ENCODE measurements at places on chromosomes 2 and 18.

GRCh38 chr2:47288864-47289263 is 114.1 kb upstream of the MSH2 start:
- no peak overlapping the region for H3K4me3 ChIP-seq
- DNase-seq: peak; percentile 85
- H3K36me3 ChIP-seq: no peaks in the 10 kb centered on the region
- peak overlapping the region; percentile 86 for H3K27ac ChIP-seq

DNA sequence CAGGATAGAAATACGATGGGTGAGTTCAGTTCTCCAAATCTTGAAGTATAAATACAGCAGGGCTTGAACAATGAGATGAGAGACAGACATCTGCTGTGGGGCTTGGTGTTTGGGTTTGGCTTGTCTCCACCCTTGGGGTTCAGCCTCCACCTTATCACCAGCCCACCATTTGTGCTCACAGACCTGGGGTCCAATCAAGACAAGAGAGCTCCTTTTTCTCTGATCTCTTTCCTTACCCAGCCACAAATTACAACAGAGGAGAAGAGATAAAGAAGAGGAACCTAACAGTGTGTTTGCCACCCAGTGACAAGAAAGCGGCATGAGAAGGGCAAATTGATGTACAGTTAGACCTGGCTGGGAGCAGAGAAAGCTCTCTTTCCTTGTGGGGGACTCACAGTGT is 204.5 kb upstream of the CXCR4 start:
- no peaks in the 10 kb centered on the region for H3K27me3 ChIP-seq
- no peak overlapping the region for H3K27ac ChIP-seq
- DNase-seq: no peak
- peaks cover 2% of the 10 kb centered on the region for H3K4me1 ChIP-seq
- no peak overlapping the region for H3K4me3 ChIP-seq

DNA sequence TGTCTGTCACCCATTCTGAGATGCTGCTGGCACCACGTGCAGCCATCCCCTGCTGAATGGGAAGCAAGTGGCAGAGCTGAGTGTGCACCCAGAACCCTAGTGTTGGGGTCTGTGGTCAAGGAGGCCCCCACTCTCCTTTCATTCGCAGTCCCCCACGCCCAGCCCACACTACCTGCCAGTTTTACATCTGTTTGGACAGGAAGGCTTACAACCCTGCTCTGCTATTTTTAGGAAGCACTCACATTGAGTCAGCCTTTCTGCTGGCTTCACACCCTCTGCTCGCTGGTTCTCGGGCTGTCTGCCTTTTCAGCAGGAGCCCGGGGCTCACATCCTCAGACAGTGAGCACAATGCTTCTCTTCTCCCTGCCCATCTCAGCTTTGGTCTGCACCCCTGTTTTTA is 10.7 kb upstream of the ADCY3 start:
- H3K27me3 ChIP-seq: no peaks in the 10 kb centered on the region
- no peak for DNase-seq
- H3K27ac ChIP-seq: no peak overlapping the region

- peak; percentile 30 for DNase-seq
- H3K4me3 ChIP-seq: no peak overlapping the region
- peaks cover 3% of the 10 kb centered on the region for H3K4me1 ChIP-seq
- H3K27me3 ChIP-seq: no peaks in the 10 kb centered on the region
- peaks cover 10% of the 10 kb centered on the region for H3K36me3 ChIP-seq
These were observed 41.3 kb downstream of the REV1 start for GRCh38 chr2:99448556-99448955.

GRCh38 chr2:239146011-239146641 is 254.7 kb downstream of the HDAC4 start:
- H3K36me3 ChIP-seq: peaks cover 70% of the 10 kb centered on the region
- DNase-seq: no peak
- H3K27me3 ChIP-seq: no peaks in the 10 kb centered on the region
- no peak overlapping the region for H3K27ac ChIP-seq
- peaks cover under 1% of the 10 kb centered on the region for H3K4me1 ChIP-seq

DNA sequence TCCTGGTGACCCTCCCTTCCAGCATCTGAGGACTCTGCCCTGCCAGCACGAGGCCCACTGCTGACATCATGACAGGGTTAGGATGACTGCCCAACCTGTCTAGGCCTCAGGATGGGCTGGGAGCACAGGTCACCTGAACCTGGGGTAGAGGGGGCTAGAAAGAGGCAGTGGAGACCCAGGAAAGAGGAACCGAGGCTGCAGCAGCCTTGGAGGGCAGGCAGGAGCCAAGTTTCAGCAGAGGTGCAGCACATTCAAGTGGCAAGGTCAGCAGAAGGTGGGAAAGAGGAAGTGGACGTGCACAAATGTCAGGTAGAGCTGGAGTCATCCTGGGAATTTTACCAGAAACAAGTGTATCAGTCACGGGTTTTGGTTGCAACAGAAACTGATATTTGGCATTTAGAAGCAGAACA is 13.6 kb upstream of the RAB10 start:
- DNase-seq: no peak
- H3K27ac ChIP-seq: no peak overlapping the region
- no peaks in the 10 kb centered on the region for H3K27me3 ChIP-seq
- H3K36me3 ChIP-seq: no peaks in the 10 kb centered on the region

GRCh38 chr2:109318150-109318948 is 189.3 kb downstream of the SH3RF3 start:
- peak; percentile 98 for DNase-seq
- H3K4me3 ChIP-seq: no peak overlapping the region
- H3K36me3 ChIP-seq: no peaks in the 10 kb centered on the region
- peaks cover 16% of the 10 kb centered on the region for H3K4me1 ChIP-seq

DNA sequence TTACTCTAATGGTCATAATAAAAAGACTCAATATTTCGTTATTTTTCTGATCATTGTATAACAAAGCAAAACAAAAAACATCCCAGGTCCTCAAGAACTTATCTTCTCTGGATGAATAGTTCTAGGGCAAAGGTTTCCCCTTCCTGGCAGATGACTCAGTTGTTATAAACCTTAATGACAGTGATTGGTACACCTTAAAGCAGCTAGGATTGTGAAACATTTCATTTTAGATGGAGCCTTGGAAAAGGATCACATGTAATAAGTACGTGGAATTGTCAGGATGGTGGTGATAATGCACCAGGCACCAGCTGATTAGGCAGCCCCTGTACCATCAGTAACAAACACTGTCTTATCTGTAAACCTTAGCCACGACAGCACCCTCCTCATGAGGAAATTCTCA is 47.2 kb downstream of the MEP1B start:
- H3K27me3 ChIP-seq: no peaks in the 10 kb centered on the region
- no peak for DNase-seq
- no peaks in the 10 kb centered on the region for H3K36me3 ChIP-seq
- no peak overlapping the region for H3K27ac ChIP-seq
- no peaks in the 10 kb centered on the region for H3K4me1 ChIP-seq

GRCh38 chr2:237192881-237193280 is 107.2 kb downstream of the COPS8 start:
- DNase-seq: no peak
- no peaks in the 10 kb centered on the region for H3K27me3 ChIP-seq
- H3K4me3 ChIP-seq: no peak overlapping the region
- no peak overlapping the region for H3K27ac ChIP-seq

DNA sequence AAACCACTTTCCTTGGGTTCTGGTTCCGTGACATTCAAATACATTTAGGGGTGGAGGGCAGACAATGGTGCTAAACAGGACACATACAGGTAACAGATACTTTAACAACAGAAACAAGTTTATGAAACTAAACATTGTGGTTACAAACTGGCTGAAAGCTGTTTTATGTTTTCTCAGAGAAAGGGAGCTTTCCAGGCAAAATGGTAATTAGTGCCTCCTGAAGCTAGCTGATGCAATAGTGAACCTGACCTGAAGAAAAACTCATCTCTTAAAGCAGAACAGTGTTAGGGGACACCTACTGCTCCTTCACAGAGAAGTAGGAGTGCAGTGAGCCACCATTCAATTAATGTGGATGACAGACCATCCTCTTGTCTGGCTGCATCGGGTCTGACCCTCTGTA is 138.9 kb downstream of the CCDC148 start:
- H3K27ac ChIP-seq: no peak overlapping the region
- peaks cover 2% of the 10 kb centered on the region for H3K4me1 ChIP-seq
- no peaks in the 10 kb centered on the region for H3K27me3 ChIP-seq
- H3K4me3 ChIP-seq: no peak overlapping the region
- H3K36me3 ChIP-seq: no peaks in the 10 kb centered on the region

GRCh38 chr2:178491612-178492011 is 11.4 kb downstream of the PLEKHA3 start:
- no peak overlapping the region for H3K4me3 ChIP-seq
- DNase-seq: no peak
- no peaks in the 10 kb centered on the region for H3K4me1 ChIP-seq
- peaks cover 78% of the 10 kb centered on the region for H3K36me3 ChIP-seq
- H3K27ac ChIP-seq: no peak overlapping the region
- H3K27me3 ChIP-seq: no peaks in the 10 kb centered on the region

- DNase-seq: peak; percentile 68
- H3K27ac ChIP-seq: no peak overlapping the region
- no peak overlapping the region for H3K4me3 ChIP-seq
- peaks cover 30% of the 10 kb centered on the region for H3K27me3 ChIP-seq
- H3K4me1 ChIP-seq: peaks cover 19% of the 10 kb centered on the region
These were observed 5.4 kb downstream of the SPR start for GRCh38 chr2:72892506-72893173.

GRCh38 chr2:58769864-58770234 is 528.7 kb upstream of the FANCL start:
- no peak for DNase-seq
- H3K27ac ChIP-seq: no peak overlapping the region
- peaks cover 3% of the 10 kb centered on the region for H3K27me3 ChIP-seq

DNA sequence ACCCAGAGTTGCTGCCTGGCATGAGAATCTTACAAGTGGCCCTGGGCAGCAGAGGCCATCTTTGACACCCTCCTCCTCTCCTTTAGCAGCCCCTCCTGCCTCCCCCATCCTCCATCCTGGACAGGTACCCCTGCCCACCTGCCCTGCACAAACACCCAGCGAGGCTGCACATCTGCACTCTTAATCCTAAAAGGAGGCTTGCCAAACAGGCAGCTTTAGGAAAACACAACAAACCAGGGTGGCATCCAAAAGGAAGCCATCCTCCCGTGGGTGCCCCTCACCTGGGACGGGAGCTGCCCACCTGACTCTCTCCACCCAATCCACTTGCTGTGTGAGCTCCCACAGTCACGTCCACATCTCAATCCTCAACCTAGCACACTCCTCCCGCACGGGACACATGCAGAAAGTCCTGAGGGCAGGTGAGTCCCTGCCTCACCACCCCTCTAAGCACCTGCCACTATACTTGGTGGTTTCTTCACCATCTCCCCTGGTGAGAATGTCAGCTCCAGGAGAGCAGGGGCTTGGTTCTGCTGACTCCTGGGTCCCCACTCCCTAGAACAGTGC is 5.8 kb downstream of the BIN1 start:
- H3K4me3 ChIP-seq: no peak overlapping the region
- no peaks in the 10 kb centered on the region for H3K27me3 ChIP-seq
- H3K27ac ChIP-seq: peak overlapping the region; percentile 89
- DNase-seq: no peak
- peaks cover 74% of the 10 kb centered on the region for H3K4me1 ChIP-seq
- peaks cover 13% of the 10 kb centered on the region for H3K36me3 ChIP-seq

DNA sequence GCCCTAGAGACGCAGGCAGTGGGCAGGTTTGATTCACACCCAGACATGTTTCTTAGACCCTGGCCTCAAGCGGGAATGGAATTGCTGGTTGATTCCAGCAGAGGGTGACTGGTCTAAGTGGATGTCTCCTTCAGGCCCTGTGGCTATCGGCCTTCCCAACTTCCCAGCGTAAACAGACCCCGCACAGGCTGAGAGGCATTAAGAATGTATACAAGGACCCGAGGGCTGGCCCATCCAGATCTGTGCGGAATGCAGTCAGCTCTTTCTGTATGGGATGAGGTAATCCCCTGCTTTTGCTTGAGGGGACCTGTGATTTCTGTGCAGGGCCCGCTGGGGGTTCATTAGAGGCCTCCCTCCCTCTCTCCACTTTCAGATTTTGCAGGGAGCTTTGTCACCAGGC is 6.5 kb downstream of the ACKR3 start:
- peak; percentile 88 for DNase-seq
- H3K4me3 ChIP-seq: peak overlapping the region; percentile 35
- no peak overlapping the region for H3K27ac ChIP-seq

- H3K36me3 ChIP-seq: no peaks in the 10 kb centered on the region
- H3K4me3 ChIP-seq: peak overlapping the region; percentile 68
- peak; percentile 83 for DNase-seq
- no peak overlapping the region for H3K27ac ChIP-seq
- peaks cover 19% of the 10 kb centered on the region for H3K27me3 ChIP-seq
These were observed 8.5 kb downstream of the RAB17 start for GRCh38 chr2:237581751-237582746.

- peaks cover 15% of the 10 kb centered on the region for H3K4me1 ChIP-seq
- H3K4me3 ChIP-seq: no peak overlapping the region
- no peak overlapping the region for H3K27ac ChIP-seq
These were observed 56.9 kb upstream of the TMEM178A start for GRCh38 chr2:39608686-39609441.
